Activated CD4-positive, alpha-beta T cell treated with anti-CD3 and anti-CD28 coated beads, Interleukin-2, amount 10 ng/mL, durations not matched to agents 7 days and 5 days (primary cell): ENCODE measurements at places on chromosomes 2 and 18. TPM values are rescaled to one million over a fixed set of nuclear protein-coding genes. Genes with fewer than 3 reads are reported as not detected.

- no peak for DNase-seq
Observed at GRCh38 chr18:35506024-35506712, 8.4 kb upstream of the INO80C start.

GRCh38 chr2:18404708-18405107 lies 155.7 kb downstream of the RDH14 start:
- no peak for DNase-seq

DNA sequence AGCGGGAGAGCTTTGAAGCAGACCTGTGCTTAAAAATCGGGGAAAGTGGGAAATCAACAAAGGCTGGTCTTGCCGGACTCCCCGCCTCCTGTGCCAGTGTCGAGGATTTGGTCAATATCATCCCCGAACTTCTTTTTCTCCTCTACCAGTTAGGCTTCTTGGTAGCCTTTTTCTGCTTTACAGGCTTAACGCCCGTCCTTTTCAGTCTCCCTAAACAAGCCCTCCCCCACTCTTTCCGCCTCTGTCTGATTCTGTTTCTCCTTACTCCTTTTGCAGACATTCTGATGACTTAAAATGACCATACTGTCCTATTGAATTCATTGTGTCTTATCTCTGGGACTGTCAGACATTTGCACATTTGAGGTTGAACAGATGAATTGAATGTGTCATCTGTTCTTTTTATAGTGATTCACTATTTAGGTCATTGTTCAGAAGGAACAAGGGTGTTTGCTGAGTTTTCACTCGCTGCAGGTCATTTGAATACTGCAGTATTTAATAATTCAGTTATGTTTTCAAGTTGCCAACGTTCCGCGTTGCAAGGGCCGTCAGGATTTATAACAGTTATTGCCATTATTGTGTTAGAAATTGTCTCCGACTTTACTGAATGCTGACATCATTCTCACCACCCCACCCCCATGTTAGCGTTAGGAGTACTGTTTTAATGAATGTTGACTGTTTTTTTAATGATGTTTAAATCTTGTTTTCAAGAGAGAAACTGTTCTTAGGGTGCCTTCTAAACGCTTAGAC lies 1.1 kb downstream of the ITGAV start:
- DNase-seq: no peak

DNA sequence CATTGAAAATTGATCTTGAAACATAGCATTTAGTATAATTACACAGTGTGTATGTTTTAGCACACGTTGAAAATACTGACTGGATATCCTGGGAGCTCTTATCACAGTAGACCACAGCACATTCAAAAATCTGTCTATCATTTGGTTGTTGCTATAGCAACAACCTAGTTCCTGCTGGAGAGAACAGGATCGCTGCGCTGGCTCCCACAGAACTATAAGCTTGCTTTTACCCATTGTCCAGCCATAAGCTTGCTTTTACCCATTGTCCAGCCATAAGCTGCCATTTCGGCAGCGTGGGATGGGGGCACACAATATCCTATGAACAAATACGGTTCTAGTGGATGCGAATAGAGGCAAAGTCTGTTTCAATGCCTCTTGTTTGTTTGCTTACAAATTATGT lies 70.4 kb upstream of the ST6GAL2 start:
- no peak for DNase-seq

DNA sequence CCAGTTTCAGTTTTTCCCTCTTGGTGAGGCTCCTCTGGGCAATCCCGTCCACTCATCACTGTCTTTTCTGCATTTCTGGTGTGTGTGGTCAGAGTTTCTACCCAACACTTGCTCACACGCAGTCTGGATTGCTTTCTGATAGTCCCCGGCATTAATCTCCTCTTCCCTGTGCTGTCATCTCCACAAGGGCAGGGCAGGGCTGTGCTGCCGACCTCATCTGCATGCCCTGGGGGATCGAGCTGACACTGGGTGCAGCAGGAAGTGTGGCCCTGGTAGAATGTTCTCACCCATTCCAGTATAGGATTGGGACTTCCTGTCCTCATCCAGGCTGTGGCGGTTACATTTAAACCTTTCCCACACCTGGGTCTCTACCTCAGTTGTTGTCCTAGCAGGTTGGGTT lies 80.0 kb upstream of the FAM136A start:
- DNase-seq: no peak

DNA sequence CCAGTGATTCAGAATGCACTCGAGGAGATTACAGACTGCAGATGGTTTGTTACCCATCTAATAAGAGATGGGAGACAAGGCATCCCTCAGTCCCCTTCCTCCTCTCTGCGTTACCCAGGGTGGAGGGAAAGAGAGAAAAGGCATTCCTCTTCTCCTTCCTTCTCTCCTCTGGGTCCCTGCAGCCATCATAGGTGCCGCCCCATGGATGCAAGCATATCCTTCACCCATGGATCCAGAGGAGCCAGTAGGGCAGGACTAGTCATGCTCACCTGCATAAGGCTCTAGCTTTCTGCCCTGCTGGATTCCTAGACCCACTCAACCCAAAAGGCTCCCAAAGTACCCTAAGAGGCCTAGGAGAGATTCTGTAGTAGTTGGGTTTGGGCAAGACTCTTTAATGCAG lies 20.4 kb downstream of the CMPK2 start:
- peak; percentile 27 for DNase-seq

DNA sequence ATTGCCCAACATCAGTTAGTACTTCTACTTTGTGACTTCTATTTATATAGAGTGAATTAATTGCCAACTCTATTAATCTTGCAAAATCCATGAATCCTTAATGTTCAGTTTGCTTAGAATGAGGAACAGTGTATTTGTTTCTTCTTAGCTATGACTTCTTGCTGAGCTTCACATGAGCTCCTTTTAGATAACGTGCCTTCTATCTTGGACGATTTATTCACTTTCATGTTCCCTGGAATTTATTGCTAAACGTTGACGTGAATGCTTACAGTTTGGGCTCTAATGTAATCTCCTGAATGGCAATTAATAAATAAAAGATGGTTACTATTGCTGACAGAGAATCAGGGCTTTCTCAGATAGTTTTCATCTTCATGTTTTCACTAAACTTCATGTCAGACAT lies 384.5 kb upstream of the NRP2 start:
- DNase-seq: no peak

GRCh38 chr2:168056242-168056787 lies 191.1 kb downstream of the STK39 start:
- no peak for DNase-seq

- DNase-seq: no peak
Observed at GRCh38 chr2:79980816-79981215, 323.7 kb downstream of the LRRTM1 start.

GRCh38 chr2:200406379-200406778 lies 99.9 kb downstream of the SPATS2L start:
- no peak for DNase-seq

- DNase-seq: no peak
Observed at GRCh38 chr2:145228506-145228905, 708.6 kb upstream of the ZEB2 start.

- DNase-seq: no peak
Observed at GRCh38 chr18:11096411-11096810, 53.0 kb downstream of the PIEZO2 start.

- no peak for DNase-seq
Observed at GRCh38 chr2:44668336-44668735, 273.2 kb upstream of the SIX3 start.

- no peak for DNase-seq
Observed at GRCh38 chr18:7608781-7609201, 41.7 kb downstream of the PTPRM start.

DNA sequence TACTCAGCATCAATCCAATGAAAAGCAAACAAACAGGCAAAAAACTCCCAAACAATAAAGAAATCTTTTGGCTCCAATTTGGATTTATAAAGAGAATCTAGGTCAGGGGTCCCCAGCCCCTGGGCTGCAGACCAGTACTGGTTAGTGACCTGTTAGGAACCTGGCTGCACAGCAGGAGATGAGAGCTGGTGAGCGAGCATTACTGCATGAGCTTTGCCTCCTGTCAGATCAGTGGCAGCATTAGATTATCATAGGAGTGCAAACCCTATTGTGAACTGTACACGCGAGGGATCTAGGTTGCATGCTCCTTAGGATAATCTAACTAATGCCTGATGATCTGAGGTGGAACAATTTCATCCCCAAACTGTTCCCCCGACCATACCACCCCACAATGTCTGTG lies 102.2 kb downstream of the KIAA1328 start:
- DNase-seq: no peak

DNA sequence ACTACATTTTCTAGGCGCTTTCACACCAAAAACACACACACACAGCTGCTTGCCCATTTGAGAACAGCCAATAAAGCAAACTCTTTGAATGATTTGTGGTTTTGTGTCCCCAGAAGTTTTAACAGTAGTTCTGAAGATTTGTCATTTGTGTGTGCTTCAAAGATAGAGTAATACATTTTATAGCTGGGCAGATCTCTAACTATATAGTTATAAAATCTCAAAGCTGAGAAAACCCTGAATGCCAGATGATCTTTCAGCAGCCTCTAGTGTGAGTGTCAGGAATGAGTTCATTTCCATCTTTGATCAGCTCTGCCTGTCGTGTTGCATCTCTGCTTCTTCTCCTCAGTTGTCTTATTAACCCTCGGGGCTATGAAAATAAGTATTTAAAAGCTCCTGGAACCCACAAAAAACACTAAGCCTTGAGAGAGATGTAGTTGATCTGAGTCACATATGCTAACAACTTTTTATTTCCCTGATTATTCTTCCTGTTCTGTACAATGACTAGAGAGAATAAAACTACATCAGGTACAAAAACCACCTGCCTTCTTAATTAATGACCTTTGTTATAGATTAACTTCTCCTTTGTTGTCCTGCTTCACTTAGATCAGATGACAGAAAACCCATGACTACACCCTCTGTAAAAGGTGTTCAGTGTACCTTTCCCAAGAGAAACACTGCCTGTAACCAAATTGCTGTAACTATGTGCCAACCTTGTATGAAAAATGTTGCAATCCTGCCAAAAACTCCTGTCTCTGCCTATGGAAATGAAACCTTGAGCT lies 30.0 kb upstream of the SLC3A1 start:
- no peak for DNase-seq

GRCh38 chr18:58937887-58938267 lies 73.2 kb downstream of the ZNF532 start:
- no peak for DNase-seq

GRCh38 chr2:2714408-2714807 lies 383.3 kb upstream of the MYT1L start:
- no peak for DNase-seq

- no peak for DNase-seq
Observed at GRCh38 chr2:620471-621302, 56.5 kb downstream of the TMEM18 start.

DNA sequence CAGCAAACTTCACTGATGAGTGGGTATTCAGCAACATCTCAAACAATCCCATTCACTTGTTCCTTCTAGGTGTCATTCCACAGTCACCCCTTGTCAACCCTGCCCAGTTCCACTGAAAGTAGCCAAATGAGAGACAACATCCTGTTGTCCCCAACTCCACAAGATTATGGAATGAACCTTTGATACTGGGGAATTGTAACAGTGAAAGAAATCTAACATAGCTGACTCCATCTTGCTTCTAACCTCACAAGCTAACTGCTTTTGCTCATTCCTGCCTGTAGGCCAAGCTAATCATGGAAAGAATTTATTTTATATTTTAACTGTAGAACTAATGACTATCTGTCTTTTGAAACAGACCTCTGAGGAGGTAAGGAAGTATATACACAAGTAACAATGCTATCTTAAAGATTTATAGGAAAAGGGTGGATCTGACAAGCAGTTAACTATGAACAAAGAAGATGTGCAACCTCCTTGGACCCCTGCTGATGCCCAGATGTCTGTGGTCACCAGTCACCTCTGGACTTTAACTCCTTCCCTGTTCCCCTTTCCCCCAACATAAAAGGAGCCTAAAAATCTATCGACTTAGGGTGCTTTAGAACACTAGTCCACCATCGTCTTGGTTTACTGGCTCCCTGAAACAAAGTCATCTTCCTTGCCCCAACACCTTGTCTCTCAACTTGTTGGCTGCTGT lies 6.9 kb upstream of the ANXA4 start:
- DNase-seq: no peak

DNA sequence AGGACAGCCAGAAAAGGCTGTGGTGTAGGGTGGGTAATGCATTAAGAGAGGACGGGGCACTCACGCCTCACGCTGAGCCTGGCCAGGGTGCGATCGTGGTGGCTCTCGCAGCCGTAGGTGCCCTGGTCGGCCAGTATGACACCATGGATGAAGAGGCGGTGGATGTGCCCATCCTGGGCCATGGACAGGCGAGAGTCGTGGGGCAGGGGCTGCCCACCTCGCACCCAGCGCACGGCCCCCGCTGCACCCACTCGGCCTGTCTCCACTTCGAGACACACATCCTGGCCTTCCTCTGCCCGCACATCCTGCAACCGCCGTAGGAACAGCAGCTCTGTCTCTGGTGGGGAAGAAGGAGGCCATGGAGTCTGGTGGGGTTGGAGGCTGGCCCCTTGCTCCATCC lies 12.1 kb downstream of the TMEM198 start:
- DNase-seq: no peak

DNA sequence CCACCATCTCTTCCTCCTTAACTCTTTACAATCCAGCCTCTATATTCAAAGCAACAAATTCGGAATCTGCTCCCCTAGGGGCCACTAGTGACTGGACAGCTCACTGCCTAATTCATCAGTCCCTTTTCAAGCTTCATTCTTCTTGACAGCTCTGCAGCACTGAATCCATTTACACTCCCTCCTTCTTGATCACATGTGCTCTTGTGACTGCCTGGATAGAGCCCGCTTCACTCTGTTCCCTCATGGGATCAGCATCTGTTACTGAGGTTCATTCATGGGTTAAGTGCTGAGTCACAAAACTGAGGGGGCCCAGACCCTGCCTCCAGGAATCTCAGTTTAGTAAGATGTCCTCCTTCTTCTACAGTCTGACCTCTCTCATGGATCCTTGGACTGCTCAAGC lies 81.5 kb downstream of the CYRIA start:
- DNase-seq: no peak

PER2 gene
- total RNA-seq: 13.1 TPM

HOXD11 gene
- not detected for total RNA-seq

KCNG2 gene
- total RNA-seq: not detected

RIT2 gene
- not detected for total RNA-seq

HRH4 gene
- total RNA-seq: 0.07 TPM

OXER1 gene
- not detected for total RNA-seq

LRP1B gene
- not detected for total RNA-seq

SRD5A2 gene
- total RNA-seq: not detected

PMAIP1 gene
- 19.1 TPM for total RNA-seq

RAB31 gene
- 0.92 TPM for total RNA-seq

CHRNG gene
- not detected for total RNA-seq

ATOH8 gene
- 0.12 TPM for total RNA-seq

UGT1A10 gene
- not detected for total RNA-seq
